ELF-1 (cell line): ENCODE measurements at places on chromosomes 13 and 19.

DNA sequence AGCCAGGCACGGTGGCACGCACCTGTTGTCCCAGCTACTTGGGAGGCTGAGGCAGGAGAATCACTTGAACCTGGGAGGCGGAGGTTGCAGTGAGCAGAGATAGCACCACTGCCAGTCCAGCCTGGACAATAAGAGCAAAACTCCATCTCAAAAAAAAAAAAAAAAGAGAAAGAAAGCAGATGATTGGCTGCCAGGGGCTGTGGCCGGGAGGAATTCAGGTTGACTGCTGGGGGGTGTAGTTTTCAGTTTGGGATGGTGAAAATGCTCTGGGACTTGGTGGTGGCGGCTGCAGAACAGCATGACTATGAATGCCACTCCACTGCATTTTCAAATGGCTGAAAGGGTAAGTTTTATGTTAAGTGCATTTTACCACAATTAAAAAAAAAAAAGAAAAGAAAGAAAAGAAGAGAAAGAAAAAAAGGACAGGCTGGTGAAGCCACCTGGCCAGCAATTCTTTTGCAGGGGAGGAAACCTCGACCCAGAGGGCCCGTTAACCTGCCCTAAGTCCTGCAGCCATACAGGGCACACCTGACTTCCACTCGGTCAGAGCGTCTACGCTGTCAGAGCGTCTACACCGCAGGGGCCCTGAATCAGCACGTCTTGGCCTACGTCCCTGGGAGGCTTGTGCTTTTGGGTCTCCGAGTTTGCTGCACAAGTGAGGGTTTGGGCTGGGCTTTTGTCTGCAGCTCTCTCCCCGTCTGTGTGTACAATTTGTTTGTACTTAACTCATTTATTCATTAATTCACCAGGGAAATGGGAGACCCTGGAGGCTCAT, 3.6 kb downstream of the ISOC2 start:
- no peak for DNase-seq

GRCh38 chr13:106610486-106610885, 42.5 kb upstream of the ARGLU1 start:
- DNase-seq, result no peak

- DNase-seq, result no peak
These were observed 66.1 kb downstream of the AKAP11 start for GRCh38 chr13:42337808-42338600.

DNA sequence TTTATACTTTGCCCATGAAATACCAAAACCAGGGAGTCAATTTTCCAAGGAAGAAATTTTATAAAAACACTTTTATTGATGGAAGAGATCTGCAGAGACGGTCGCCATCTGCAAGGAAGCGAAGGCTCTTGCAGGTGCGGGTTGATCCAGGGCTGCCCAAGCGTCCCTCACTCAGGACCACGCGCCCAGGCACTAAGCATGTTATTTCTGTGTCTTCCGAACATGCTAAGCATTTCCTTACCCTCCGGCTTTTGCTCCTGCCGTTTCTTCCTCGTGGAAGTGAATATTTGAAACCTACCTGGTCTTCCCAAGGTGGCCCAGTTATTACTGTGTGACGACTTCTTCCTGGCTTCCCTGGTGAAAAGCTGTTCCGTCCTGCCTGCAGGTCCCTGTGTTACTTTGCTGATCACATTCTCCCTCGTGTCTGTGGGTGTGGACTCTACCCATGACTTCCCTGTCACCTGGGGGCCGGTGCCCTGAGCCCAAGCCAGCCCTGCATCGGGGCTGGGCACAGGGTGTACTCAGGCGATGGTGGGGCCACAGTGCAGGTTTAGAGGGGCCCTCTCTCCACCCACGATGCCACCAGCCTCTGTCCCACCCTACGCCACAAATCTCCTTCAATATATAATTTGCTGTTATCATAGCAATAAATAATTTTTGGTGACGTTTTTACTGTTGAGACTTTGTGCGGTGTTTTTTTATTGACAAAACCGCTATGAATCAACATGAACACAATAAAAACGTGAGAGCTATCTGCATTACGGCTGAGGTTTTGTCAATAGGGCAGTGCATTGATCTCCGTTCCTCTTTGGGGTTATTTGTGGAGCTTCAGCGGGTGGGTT, 119.4 kb downstream of the URI1 start:
- no peak for DNase-seq

DNA sequence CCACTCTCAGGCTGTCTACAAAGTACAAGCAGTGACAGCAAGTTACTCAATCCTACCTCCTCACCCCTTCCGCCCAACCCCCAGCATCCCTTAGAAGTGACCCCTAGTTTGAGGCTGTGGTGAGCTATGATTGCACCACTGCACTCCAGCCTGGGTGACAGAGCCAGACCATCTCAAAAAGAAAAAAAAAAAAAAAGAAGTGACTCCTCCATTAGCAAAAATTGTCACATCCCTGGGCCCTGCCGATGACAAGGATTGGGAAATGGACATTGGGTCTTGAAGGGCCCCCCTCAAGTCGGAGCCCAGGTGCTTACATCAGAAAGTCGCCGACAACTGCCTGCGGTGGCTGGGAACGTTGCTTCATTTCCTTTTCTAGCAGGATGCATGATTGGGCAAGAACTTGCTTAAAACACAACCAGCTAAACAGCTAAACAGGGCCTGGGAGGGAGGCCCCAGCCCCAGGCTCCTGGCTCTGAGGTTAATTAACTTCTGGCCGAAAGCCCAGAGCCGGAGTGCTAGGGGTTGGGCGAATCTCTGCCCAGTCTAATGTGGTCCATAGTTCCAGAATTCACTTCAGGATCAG, 15.3 kb downstream of the RAB3D start:
- peak; percentile 36 for DNase-seq

GRCh38 chr13:91241221-91241933, 106.1 kb upstream of the MIR17HG start:
- no peak for DNase-seq

- DNase-seq, result peak; percentile 30
These were observed 37.4 kb downstream of the SCGB2B2 start for GRCh38 chr19:34639491-34640085.
